ENCODE measurements at places on chromosomes 12 and 14.
A peak's percentile ranks its signal among the peaks of the same experiment; 100 is the strongest.

DNA sequence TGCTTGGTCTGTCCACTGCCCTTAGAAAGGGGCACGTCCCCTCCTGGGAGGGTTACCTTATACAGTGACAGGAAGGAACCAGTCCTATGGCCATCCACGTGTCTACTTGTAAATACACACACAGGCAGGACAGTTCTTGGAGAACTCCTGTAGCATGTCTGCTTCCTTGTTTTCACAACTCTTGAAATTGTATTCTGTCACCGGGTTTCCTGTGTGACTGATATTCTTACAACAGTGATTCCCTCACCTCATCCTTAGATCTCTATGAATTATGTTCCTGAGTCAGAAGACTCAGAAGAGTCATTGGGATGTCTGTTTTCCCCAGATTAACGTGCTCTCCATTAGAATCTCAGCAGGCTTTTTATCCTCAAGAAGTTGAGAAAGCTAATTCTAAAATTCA is 44.1 kb upstream of the DYNC1H1 start:
- no peak for DNase-seq

DNA sequence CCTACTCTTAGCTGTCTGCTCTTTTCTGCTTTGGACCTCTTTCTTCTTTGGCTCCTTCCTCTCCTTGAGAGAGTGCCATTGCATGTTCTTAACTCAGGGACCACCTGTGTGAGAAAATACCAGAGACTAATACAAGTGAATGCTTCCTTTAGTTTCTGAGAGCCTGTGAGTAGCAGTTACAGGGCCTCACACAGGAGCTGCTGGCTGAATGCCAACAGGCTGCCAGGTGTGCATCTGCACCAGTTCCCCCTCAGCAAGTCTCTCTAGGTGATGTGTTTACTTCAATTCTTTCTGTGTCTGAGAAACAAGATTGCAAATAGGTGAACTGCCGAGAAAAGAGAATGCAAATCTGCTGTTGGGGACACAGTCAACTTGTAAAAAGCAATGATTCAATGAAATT is 108.2 kb downstream of the STXBP6 start:
- no peak for DNase-seq

GRCh38 chr14:85535991-85536832 is 6.3 kb downstream of the FLRT2 start:
- DNase-seq: peak; percentile 69

DNA sequence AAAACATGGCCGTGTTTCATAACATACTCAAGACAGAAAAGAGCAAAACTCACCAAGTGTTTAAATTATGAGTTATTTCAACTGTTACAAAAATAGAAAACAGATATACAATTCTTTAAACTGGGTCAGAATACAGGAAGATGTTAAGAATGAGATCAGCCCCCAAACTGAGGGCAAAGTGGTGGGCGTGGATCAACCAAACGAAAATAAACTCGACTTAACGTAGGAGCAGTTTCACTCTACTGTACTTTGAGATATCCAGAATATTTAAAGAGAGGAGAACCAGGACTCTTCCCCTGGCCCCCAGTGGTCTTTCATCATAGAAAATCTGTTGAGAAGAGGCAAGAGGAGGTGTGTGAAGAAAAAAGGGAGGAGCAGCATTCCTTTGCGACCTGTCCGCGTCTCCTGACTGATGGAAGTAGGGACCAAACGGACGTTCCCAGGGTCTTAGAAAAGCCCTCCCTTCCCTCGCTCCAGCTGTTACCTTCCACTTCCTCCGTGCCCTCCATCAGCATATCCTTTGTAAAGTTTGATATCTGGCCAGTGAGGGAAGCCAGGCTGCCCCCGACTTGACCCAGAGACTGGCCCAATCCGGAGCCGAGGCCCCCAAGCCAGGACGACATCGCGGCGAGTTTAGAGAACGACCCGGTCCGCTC is 668 bp downstream of the TRIP11 start:
- DNase-seq: peak; percentile 71

DNA sequence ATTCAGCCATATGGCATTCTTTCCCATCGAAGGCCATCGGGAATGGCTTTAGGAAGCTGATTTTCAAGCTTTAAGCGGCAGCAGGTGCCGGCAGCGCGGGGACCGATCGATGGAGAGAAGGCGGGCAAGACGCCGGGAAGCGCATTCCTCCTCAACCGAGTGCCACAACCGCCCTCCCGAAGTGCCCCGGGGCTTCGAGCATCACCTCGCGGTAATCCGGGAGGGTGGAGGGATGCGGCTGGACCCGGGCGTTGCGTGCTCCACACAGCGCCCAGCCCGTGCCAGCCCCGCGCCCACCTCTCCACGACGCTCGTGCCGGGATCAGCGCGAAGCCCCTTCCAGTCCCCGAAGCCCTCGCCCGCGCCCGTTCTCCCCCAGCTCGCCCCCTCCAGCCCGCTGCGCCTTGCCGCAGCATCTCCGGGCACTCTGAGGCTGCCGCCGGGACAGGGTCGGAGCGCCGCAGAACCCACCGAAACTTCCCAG is 3.2 kb downstream of the USP44 start:
- DNase-seq: no peak

DNA sequence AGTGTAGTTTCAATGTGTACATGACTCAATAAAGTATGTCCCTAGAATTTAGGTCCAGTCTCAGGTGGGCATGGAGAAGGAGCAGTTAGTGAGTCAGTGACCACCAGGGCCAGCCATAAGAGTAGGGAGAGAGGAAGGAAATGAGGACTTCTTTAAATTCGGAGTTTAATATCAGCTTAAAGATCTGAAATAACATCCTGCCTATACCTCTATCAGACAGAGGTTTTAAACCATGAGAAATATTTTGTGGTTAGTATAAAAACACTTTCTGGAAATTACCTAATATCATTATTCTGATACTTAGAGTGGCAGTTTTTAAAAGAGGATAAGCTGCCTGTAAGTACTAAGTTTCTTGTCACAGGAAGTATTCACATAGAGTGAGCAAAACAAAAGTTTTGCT is 61.7 kb upstream of the ST8SIA1 start:
- DNase-seq: no peak

- no peak for DNase-seq
Measured at GRCh38 chr14:35222872-35223466, 69.2 kb upstream of the PSMA6 start.

- peak; percentile 40 for DNase-seq
Measured at GRCh38 chr12:12191008-12191407, 75.8 kb downstream of the LRP6 start.

DNA sequence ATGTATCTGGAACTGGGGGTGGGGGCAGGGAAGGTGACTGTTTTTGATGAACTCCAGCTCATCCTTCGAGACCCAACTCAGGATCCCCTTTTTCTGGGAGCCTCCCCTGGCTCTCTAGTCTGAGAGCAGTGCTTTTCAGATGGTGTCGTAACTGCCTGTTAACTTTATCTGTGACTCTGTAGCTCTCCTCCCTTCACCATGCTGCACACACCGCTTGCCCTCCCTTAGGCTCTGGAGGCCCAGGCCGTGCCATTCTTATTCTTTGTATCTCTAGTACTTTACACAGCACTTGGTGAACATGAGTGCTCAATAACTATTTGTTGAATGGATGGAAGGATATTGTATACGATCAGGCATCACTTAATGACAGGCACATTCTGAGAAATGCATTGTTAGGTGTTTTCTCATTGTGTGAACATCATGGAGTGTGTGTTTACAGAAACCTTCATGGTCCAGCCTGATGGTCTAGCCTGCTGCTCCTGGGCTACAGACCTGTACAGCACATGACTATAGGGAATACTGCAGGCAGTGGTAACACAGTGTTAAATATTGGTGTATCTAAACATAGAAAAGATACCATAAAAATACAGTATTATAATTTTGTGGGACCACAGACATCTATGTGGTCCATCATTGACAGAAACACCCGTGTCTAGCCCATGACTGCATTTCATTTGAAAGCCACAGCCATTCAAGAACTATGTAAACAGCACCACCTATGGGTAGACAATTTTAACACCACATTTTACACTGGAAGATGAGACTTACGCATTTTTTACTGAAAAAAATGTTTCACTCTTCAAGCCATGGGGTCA is 91.8 kb downstream of the EML1 start:
- DNase-seq: peak; percentile 80

DNA sequence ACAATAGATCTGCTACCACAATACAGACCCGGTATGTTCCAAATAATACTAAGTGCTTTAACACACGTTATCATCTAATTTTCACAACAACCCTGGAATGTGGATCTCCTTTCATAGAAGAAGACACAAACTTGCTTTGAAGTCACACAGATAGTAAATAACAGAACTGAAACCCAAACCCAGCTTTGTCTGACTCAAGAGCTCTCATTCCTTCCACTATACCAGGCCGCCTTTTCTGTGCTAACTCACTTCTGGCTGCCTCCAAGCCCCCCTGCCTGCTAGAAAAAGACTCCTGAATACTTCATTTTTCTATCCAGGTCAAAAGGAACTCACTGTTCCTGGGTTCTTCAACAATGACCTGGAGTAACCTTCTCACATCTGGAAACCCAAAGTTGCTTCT is 37.8 kb downstream of the PRPF40B start:
- DNase-seq: no peak

- no peak for DNase-seq
Measured at GRCh38 chr12:82203086-82203485, 155.1 kb downstream of the CCDC59 start.

- DNase-seq: no peak
Measured at GRCh38 chr14:32011225-32011624, 65.9 kb upstream of the ARHGAP5 start.

DNA sequence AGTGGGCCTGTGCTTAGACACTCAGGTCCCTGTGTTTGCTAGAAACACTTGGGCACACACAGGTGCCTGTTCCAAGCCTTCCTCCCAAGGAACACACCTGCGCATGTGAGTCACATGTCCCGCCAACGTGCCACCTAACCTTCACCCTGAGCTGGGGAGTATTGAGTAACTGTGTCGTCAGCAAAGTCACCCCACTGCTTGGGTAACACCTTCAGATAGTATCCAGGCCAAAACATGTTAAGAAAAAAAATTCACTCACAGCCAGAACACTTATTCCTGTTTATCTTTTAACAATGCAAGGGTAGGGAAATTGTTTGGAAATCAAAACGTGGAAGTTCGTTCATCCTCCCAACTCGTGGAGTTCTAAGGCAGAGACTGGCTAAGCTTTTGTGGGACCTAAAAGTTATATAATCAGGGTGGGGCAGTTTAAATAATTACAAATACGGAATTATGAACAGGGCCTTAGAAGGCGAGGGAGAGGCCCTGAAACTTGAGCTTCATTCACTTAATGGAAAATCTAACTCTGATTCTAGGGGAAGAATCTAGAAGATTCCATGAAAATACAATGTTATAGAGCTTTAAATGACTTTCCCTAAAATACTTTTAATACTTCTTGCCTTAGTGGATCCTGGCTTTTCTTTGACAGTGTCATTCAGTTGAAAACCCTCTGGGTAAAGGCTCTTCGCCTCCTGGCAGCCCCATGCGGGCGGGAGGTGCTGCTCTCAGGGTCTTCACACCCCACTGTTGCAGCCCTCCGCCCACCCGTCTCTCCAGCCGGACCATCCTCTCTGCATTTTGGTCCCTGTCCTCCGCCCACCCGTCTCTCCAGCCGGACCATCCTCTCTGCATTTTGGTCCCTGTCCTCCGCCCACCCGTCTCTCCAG is 30.3 kb upstream of the ADIPOR2 start:
- DNase-seq: peak; percentile 83

DNA sequence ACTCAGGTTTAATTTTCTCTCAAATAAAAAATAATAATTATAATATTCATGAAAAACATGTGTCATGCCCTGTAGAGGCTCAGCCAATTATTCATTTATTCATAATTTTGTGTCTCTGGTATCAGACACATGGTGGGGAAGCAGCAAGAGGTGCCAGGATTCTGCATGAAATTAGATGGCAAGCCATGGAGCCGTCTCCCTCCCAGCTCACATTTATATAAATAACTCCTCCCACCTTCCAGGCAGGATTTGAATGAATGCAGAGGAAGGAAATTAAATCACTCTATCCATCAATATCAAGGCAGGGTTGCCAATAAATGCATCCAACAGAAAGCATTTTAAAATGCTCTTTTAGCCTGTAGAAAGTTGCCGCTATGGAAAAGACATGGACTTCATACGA is 98.1 kb downstream of the PTPRR start:
- DNase-seq: no peak

GRCh38 chr12:127455347-127456265 is 811.4 kb upstream of the TMEM132C start:
- DNase-seq: no peak

DNA sequence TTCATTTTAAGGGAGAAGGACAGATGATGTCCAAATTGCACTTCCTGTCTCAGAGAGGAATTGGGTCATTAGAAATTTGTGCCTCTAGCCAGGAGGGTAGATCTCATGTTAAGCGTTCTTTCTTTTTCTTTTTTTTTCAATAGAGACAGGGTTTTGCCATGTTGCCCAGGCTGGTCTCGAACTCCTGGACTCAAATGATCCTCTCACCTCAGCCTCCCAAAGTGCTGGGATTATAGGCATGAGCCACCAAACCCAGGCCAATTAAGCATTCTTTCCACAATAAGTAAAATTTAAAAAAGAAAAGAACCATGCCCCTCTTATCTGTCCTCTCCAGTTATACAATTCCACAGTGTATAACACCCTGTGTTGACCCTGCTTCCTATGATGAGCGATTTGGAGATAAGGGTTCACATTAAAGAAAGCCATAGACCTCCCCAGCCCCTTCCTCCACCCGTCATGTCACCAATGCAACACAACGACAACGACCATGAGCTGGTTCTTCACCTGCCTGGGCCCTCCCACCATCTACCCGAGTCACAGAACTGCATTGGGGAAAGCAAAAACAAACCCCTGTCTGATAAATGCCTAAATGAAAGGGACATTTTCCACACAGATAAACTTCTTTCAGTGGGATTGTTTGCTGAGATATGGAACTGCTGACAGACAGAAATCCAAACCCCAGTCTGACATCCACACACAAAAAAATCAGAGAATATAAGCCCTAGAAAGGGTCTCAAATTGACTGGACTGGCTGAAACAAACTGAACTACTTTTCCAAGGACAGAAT is 37.3 kb downstream of the SSH1 start:
- no peak for DNase-seq

- DNase-seq: no peak
Measured at GRCh38 chr12:113512568-113512967, 40.9 kb upstream of the LHX5 start.

DNA sequence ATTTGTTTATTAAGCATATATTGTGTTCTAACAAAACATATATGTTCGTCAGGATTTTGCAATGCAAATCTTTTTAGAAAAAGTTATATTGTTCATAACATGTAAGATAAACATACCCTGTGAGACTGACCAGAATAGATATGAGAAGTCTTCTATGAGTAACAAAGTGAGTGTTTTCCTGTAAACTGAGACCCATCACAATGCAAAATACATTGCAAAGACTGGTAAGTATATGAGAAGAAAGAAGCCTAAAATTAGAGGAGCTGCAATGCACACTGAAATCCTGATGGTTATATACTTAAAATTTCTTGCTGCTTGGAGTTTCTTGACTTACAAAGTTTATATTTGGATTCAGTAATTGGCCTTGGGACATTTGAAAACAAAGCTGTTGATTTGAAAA is 6.0 kb downstream of the HMGA2 start:
- peak; percentile 40 for DNase-seq

Data from cardiac fibroblast (primary cell).